ENCODE measurements at places on chromosomes 16 and 17.

DNA sequence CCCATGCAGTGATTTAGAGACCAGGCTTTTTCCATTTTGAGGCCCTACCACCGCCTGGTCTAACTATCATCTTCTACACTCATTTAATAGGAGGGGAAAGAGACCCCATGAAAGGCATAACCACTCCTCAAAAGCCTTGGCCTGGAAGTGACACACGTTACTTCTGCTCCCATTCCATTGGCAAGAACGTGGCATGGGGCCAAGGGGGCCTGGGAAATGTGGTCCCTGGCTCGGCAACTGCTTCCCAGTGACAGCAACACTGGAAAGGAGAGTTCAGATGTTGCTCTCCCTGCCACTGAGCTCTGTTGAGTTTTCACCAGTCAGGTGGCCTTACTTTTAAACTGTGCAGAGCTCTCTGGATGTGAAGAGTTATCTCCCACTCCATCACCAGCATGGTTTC lies 45.2 kb upstream of the MAP3K14 start:
- no peak for DNase-seq

GRCh38 chr17:79824234-79824633 lies 15.0 kb downstream of the CBX4 start:
- DNase-seq, result no peak

GRCh38 chr16:27826081-27826892 lies 237.2 kb downstream of the GSG1L start:
- no peak for DNase-seq

- DNase-seq, result peak; percentile 28
These were observed 20.7 kb upstream of the CBX4 start for GRCh38 chr17:79859676-79860615.
